Placental pericyte (primary cell): ENCODE measurements at places on chromosomes 5 and 9. TPM values are rescaled to one million over a fixed set of nuclear protein-coding genes. Genes with fewer than 3 reads are reported as not detected.

Gene FIBCD1
- 2.4 and 17.9 TPM in 2 replicates for total RNA-seq

Gene PCAT7
- total RNA-seq = 0.66 and 1.0 TPM in 2 replicates

Gene SLC12A2
- total RNA-seq = 11.6 and 41.8 TPM in 2 replicates

Gene SPOCK1
- 16.0 and 77.5 TPM in 2 replicates for total RNA-seq

Gene GRIN3A
- total RNA-seq = not detected in 2 replicates

Gene PCDHGA1
- total RNA-seq = 0.43 and 0.88 TPM in 2 replicates

Gene TRIM7
- 1.1 and 3.4 TPM in 2 replicates for total RNA-seq

Gene HSPA5
- 185 and 1,984 TPM in 2 replicates for total RNA-seq

Gene FAM219A
- total RNA-seq = 10.9 and 20.9 TPM in 2 replicates

Gene KCNMB1
- total RNA-seq = not detected in 2 replicates
